ENCODE measurements at places on chromosomes 2 and 18.

- no peak for DNase-seq
These were observed 68.2 kb downstream of the ZSWIM2 start for GRCh38 chr2:186780701-186781316.

DNA sequence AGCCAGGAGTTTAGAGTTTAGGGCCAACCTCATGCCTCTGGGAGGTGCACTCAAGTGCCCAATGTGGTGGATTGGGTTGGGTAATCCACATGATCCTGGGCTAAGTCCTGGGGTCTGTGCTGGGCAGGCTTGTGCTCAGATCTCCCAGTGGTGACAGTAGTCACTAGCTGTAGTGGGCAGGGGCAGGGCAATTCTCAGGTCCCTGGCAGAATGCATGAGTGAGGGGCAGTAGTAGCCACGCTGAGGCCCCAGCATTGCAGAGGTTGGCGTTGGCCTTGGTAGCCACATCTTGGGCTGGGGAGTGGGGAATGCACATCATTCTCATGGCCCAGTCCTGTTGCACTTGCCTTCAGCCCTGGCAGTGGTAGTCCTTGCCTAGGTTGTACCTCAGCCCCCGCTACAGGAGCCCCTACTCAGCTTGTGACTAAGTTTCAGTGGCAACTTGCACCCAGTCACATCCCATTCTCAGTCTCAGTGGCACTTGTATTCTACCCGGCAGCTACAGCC lies 269.9 kb downstream of the GULP1 start:
- no peak for DNase-seq

- no peak for DNase-seq
These were observed 19.2 kb upstream of the NMS start for GRCh38 chr2:100451092-100451491.

DNA sequence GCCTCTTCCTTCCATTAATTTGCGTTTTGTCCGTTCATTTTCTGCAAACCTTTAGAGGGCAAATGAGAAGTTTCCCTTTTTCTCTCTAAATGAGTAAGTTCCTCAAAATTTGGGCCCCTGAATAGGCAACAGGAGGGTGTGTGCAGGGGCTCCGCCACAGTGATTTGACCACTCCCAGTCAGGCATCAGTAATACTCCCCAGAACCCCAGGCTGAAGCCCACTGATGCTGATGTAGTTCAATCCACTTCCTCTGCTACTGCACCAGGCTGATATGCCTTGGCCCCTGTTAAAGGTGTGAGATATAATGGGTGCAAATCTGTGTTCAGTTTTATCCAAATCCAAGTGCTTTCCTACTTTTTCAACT lies 1150.0 kb downstream of the RPIA start:
- DNase-seq, result no peak

DNA sequence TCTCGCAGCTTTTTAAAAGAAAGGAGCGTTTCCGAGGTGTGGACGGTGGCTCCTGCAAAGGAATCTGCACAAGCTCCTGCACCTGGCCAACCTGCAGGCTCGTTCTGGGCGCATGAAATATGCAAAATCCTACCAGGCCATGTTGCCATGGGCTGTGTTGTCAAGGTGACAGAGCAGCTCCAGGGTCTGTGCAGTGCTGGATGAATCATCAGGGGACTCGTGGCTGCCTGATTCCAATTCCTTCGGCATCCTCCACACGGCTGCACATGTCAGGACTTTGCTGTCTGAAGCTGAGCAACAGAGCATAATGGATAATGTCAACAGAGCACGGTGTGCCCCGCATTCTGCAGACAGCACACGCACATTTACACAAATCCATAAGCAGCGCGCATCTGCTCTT lies 120.5 kb downstream of the EIPR1 start:
- no peak for DNase-seq

DNA sequence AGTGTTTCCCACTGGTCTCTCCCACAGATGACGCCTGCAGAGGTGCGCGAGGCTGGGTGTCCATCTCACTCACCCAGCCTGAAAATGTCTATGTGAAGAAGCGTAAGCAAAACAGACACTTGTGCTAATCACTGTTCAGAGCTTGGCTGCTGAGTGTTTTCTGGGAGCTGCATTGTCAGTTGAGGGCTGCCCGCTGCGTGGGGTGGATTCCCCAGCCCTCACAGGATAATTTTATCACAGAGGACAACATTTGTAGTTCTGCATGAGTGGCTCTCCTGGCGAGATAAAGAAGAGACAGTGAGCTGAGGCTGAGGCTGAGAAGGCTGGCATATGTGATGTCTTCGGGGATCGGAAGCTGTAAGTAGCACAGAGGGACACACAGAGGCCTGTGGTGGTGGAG lies 16.2 kb upstream of the CAPN13 start:
- no peak for DNase-seq

DNA sequence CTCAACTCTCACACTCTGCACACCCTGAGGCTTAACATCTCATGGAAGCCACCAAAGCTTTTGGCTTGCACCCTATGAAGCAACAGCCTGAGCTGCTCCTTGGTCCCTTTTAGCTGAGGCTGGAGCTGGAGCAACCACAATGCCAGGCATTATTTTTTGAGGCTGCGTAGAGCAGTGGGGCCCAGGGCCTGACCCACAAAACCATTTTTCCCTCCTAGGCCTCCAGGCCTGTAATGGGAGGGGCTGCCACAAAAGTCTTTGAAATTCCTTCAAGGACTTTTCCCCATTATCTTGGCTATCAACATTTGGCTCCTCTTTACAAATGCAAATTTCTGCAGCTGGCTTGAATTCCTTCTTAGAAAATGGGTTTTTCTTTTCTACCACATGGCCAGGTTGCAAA lies 39.8 kb downstream of the CTNNA2 start:
- no peak for DNase-seq

All from stimulated activated CD4-positive, alpha-beta T cell treated with anti-CD3 and anti-CD28 coated beads, Interleukin-1b, Interleukin-23, amount 100 ng/mL, for 1 hour (primary cell).